ENCODE measurements at places on chromosomes 2 and 18. TPM values are rescaled to one million over a fixed set of nuclear protein-coding genes. Genes with fewer than 3 reads are reported as not detected.

SLC5A6 gene
- 10.8 TPM for total RNA-seq

TMEM169 gene
- total RNA-seq: 0.11 TPM

IL1R2 gene
- not detected for total RNA-seq

MSTN gene
- total RNA-seq: 0.21 TPM

NYAP2 gene
- total RNA-seq: not detected

IL37 gene
- total RNA-seq: not detected

POLR1B gene
- total RNA-seq: 9.8 TPM

APCDD1 gene
- 21.6 TPM for total RNA-seq

CD8B gene
- total RNA-seq: not detected

CHRNA1 gene
- total RNA-seq: not detected

MC5R gene
- not detected for total RNA-seq

TMEM18 gene
- 12.1 TPM for total RNA-seq

PPIG gene
- 34.8 TPM for total RNA-seq

TMEM247 gene
- total RNA-seq: not detected

CDH2 gene
- total RNA-seq: 383 TPM

ST6GAL2 gene
- 0.15 TPM for total RNA-seq

ALLC gene
- total RNA-seq: not detected

POTEI gene
- not detected for total RNA-seq

SOX11 gene
- total RNA-seq: 1.5 TPM

SCLY gene
- total RNA-seq: 10.3 TPM

HOXD8 gene
- 0.37 TPM for total RNA-seq

ATP8B1 gene
- 12.0 TPM for total RNA-seq

PSMD14 gene
- total RNA-seq: 42.2 TPM

C2orf66 gene
- total RNA-seq: not detected

GPAT2 gene
- total RNA-seq: 5.4 TPM

SERPINB10 gene
- total RNA-seq: not detected

PLCL1 gene
- 108 TPM for total RNA-seq

OSR1 gene
- 2.4 TPM for total RNA-seq

OTOF gene
- total RNA-seq: not detected

DNAJC27 gene
- total RNA-seq: 9.1 TPM
